Foreskin keratinocyte (primary cell): ENCODE measurements at places on chromosomes 16 and 17. TPM values are rescaled to one million over a fixed set of nuclear protein-coding genes. Genes with fewer than 3 reads are reported as not detected.

The SLFN12L gene
- not detected in 2 replicates for total RNA-seq

The NDRG4 gene
- 3.7 and 5.6 TPM in 2 replicates for total RNA-seq

The NXN gene
- 74.7 and 94.8 TPM in 2 replicates for total RNA-seq

The NEUROD2 gene
- not detected in 2 replicates for total RNA-seq

The SLC22A31 gene
- total RNA-seq: 0.14 TPM in 1 of 2 replicates, not detected in the other

The PRAC2 gene
- not detected in 2 replicates for total RNA-seq

The CLDN6 gene
- 0.11 and 0.14 TPM in 2 replicates for total RNA-seq

The COIL gene
- total RNA-seq: 18.6 and 19.9 TPM in 2 replicates

The ITGA2B gene
- total RNA-seq: 0.25 and 0.37 TPM in 2 replicates

The KRTAP4-6 gene
- total RNA-seq: not detected in 2 replicates
